ENCODE measurements at places on chromosomes 16 and 17.

GRCh38 chr16:54821731-54822130, 108.9 kb upstream of the IRX5 start:
- no peak for DNase-seq

GRCh38 chr16:52631711-52632110, 84.8 kb upstream of the TOX3 start:
- DNase-seq: no peak

DNA sequence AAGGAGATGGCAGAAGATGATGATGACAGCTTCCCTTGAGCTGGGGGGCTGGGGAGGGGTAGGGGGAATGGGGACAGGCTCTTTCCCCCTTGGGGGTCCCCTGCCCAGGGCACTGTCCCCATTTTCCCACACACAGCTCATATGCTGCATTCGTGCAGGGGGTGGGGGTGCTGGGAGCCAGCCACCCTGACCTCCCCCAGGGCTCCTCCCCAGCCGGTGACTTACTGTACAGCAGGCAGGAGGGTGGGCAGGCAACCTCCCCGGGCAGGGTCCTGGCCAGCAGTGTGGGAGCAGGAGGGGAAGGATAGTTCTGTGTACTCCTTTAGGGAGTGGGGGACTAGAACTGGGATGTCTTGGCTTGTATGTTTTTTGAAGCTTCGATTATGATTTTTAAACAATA, 16.9 kb downstream of the PSMD3 start:
- no peak for DNase-seq

- DNase-seq: no peak
Measured at GRCh38 chr17:62781831-62782251, 26.3 kb downstream of the MARCHF10 start.

GRCh38 chr17:67676305-67676704, 41.4 kb upstream of the NOL11 start:
- no peak for DNase-seq

DNA sequence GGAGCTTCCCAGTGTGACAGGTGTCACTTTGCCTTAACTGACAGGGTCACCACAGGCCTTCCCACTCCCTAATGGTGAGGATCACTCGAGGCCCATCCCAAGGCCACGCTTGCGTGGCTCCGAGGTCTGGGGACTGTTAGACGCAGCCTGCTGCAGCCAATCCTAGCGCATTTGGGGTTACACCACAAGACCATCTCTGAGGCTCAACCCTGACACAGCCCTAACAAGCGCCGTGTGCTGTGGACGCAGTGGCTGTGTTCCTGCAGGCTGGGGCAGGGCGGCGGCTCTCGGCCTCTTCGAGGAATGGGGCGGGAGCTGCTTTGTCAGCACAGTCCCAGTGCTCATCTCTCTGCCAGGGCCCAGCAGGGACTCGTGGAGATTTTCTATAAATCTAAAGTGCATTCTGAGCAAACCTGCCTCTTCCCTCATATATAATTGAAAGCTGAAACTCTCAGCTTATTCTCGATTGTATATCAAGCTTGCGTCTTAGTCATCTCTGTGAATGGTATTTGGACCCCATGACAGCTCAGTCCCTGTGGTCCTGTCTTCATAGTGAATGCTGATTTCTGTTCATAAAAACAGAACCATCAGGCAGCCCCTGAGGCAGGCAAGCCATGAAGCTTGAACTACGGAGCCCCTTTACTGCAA, 65.8 kb upstream of the CHMP6 start:
- DNase-seq: no peak

- no peak for DNase-seq
Measured at GRCh38 chr17:10790491-10791401, 13.2 kb downstream of the TMEM238L start.
